ENCODE measurements at places on chromosomes 4 and X.

DNA sequence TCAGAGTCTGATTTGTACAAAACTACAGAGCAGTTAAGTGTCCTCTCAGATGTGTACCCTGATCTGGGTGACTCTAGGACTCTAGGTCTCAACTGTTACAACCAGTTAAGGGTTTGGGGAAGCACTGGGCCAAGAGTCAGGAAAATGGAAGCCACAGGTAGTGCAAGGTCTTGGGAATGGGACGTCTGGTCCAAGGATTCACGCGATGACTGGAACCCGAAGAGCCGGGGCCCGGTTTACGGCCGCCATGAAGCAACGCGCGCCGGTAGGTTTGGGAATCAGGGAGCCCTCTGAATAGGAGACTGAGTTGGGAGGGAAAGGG lies 321 bp upstream of the HPRT1 start:
- no peak for DNase-seq

DNA sequence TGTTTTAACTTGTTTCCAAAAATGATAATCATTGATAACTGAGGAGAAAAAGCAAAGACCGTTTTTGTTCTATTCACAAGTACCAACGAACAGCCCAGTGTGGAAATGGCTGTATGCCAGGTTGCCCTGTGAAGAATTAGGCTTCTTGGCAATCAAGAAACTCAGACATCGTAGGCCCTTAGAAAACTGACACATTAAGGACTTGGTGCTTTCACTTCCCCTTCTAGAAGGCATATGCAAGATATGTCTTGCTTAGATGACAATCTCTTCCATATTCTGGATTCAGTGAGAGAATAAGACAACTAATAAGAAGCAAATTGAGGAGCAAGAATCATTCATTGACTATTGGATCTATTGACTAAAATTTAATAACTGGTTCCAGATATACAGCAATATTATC lies 56.6 kb downstream of the ANAPC10 start:
- no peak for DNase-seq

GRCh38 chrX:39309721-39310152 lies 508.5 kb downstream of the MID1IP1 start:
- no peak for DNase-seq

- DNase-seq, result no peak
These were observed 206.6 kb upstream of the HS3ST1 start for GRCh38 chr4:11635342-11635741.

GRCh38 chr4:2273221-2273620 lies 11.3 kb upstream of the MXD4 start:
- no peak for DNase-seq

- no peak for DNase-seq
These were observed 15.7 kb downstream of the FAM184B start for GRCh38 chr4:17765514-17766286.

GRCh38 chr4:8402181-8402597 lies 38.3 kb downstream of the ACOX3 start:
- no peak for DNase-seq

DNA sequence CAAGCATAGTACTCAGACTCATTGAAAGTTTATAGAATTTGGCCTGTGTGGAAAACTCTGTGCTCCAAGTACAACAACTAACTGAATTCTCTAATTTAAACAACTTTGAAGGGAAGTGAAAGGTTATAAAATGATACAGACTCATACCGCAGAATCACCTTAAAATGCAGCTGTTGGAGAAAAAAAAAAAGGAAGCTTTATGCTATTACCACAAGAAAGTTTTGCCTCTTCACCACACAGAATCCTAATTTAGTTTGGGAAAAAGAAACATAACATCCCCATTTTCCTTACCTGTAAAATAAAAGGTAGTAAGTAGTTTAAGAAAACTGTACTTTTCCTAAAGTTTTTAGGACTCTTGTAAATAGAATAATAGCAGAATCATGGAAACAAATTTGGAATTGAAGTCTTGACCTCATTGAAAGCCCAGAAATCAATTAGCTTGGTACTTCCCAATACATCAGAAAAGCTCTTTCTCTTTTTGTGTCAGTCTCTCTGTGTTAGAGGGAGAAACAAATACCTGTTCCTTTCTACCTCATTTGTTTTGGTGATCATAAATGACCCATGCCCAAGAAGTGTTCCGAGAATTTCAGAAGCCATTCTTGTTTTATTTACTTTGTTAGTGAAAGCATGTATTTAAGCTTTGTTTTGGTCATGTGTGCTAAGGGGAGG lies 78.8 kb downstream of the NFKB1 start:
- no peak for DNase-seq

- DNase-seq, result no peak
These were observed 669 bp downstream of the TMEM150C start for GRCh38 chr4:82560853-82561785.

- DNase-seq, result no peak
These were observed 195.2 kb upstream of the STK26 start for GRCh38 chrX:131827935-131828334.

DNA sequence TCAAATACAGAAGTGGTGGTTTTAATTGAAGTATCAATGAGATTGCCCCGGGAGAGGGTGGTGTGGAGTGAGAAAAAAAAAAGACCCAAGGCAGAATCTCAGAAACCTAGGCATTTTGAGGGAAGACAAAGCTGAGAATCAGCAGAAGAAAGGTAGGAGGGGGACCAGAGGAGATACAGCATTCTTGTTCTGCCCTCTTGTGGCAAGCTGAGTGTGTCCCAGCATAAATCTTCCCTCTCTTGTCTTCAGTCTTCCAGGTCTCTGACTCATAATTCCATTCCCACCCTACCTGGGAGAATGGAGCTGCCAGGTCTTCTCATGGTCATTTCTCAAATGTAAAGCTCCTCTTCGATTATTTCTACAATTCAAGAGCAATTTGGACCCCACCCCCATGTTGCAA lies 32.7 kb upstream of the MAGED1 start:
- no peak for DNase-seq

DNA sequence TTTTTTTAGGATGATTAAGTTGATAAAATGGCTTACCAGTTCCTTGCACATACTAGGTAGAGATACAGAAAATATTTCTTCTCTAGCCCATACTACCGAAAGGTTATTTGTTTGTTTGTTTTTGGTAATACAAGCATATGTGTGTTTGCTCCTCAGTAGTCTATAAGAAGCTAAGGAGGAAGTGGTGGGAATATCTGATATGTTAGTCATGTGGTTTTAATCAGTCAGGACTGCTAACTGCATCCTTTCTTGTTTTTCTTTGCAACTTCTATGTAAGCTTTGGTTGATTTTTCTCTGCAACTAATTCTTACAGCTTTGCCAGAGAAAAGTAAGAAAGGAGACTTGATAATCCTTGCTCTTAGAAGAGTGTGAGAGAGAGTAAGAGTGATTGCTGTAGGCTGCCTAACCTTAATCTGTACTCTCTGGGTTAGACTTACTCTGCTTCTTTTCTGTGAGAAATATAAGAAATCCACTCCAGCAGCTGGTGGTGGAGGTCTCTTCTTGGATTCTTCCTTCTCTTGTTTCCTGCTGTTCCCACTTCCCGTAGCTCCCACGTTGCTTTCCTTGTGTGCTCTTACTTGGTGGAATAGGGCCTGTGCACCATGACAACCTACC lies 28.3 kb downstream of the SEPTIN11 start:
- DNase-seq, result no peak

DNA sequence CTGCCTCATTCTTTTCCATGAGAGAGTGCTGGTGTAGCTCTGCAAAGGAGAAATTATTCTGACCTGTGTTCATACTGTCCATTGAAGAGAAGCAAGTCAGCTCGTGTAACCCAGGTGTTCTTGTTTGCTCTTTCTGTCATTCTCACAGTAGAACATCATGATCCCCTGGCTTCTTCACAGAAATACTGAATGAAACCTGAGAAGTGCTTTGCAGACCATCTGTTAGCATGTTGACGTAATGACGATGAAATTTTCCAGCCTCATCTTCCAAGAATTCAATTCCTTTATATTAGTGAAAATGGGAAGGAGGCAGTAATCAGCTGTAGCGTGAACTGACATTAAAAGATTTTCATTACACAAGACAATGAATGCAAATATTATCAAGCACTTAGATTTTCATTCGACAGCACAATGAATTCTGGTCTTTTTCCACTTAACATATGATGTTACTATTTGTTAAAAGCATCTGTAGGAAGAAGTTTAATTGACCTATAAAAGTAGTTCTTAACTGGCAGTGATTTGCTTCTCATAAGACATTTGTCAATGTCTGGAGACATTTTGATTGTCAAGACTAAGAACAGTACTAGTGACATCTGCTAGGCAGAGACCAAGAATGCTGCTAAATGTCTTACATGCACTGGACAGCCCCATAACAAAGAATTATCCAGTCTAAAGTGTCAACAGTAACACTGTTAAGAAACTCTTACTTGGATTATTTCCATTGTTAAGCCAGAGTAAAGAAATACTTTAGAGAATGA lies 246.3 kb downstream of the BANK1 start:
- no peak for DNase-seq

Measured in upper lobe of right lung (tissue), 1 donor.